Liver (tissue), 10 donors: ENCODE measurements at places on chromosomes 6 and 20.

GRCh38 chr6:108518714-108519576 is 41.8 kb upstream of the FOXO3 start:
- H3K27me3 ChIP-seq, result no peaks in the 10 kb centered on the region
- H3K4me3 ChIP-seq, result no peak overlapping the region
- no peak overlapping the region for H3K27ac ChIP-seq

- no peaks in the 10 kb centered on the region for H3K27me3 ChIP-seq
- H3K4me3 ChIP-seq, result no peak overlapping the region
- no peak for DNase-seq
- no peaks in the 10 kb centered on the region for H3K36me3 ChIP-seq
Measured at GRCh38 chr6:1003394-1004160, 308.3 kb upstream of the FOXQ1 start.

DNA sequence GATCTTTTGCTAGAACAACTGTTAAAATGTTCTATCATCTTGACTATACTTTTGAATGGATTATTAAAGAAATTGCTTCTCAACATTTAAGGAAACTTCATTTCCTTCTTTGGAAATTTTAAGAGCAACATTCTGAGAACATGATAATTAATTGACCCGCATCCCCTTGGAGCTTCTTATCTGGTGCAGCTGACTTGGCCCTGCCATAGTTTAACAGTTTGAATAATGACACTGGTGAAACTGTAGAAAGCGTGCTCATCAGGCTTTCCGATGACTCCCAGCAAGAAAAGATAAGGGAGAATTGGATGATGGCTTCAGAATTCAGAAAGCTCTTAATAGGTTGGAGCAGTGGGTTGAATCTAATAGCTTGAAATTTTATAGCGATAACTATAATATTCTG is 38.1 kb downstream of the SNX9 start:
- peaks cover 8% of the 10 kb centered on the region for H3K4me1 ChIP-seq
- H3K27ac ChIP-seq, result no peak overlapping the region
- no peak for DNase-seq
- no peak overlapping the region for H3K4me3 ChIP-seq
- H3K27me3 ChIP-seq, result no peaks in the 10 kb centered on the region
- H3K36me3 ChIP-seq, result no peaks in the 10 kb centered on the region

DNA sequence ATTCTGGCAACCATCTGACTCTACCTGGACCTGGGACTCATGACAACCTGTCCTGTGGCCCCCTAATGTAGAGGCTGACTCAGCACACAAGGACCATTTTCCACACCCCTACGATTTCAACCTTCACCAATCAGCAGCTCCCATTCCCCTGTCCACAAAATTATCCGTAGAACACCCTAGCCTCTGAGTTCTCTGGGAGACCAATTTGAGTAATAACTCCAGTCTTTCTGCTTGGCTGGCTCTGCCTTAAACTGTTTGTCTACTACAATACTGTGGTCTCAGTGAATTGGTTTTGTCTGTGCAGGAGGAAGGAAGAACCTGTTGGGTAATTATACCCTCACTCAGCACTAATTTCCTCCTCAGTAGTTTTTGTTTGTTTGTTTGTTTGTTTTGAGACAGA is 99.3 kb upstream of the MRPS10 start:
- H3K4me3 ChIP-seq, result no peak overlapping the region
- DNase-seq, result no peak
- no peak overlapping the region for H3K27ac ChIP-seq
- no peaks in the 10 kb centered on the region for H3K27me3 ChIP-seq

- H3K4me1 ChIP-seq, result no peaks in the 10 kb centered on the region
- no peak overlapping the region for H3K27ac ChIP-seq
- DNase-seq, result no peak
- no peak overlapping the region for H3K4me3 ChIP-seq
- no peaks in the 10 kb centered on the region for H3K27me3 ChIP-seq
Measured at GRCh38 chr20:18019068-18019467, 38.6 kb downstream of the OVOL2 start.

DNA sequence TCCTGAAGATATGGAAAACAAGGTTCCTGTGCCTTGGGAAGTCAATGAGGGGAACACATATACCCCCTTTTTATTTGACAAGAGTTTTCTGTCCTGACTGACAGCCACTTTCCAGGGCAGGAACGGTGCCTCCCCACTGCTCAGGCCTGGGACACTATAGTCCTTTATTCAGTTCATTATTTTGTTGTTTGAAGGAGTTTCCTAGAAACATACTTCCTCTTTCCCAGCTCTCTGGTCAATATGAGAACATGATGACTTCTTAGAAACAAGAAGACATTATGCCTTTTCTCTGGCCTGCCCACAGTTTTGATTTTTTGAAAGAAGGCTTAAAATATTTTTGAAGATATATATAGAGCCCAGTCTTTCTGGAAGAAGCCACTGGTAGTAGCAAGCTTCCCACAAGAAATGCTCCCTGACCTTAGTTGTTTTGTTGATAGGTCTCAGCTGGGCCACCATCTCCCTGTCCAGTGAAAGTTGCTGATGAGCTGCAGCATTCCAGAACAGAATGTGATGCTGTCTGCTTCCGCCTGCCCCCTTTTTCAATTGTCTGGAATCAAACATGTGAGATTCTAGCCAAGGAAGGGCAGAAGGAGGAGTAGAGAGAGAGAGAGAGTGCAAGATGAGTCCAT is 350.0 kb upstream of the PRND start:
- no peak overlapping the region for H3K4me3 ChIP-seq
- no peak overlapping the region for H3K27ac ChIP-seq
- no peaks in the 10 kb centered on the region for H3K4me1 ChIP-seq

GRCh38 chr20:40711079-40711478 is 22.0 kb upstream of the MAFB start:
- no peaks in the 10 kb centered on the region for H3K4me1 ChIP-seq
- DNase-seq, result no peak
- no peak overlapping the region for H3K27ac ChIP-seq
- no peaks in the 10 kb centered on the region for H3K27me3 ChIP-seq
- H3K36me3 ChIP-seq, result no peaks in the 10 kb centered on the region

DNA sequence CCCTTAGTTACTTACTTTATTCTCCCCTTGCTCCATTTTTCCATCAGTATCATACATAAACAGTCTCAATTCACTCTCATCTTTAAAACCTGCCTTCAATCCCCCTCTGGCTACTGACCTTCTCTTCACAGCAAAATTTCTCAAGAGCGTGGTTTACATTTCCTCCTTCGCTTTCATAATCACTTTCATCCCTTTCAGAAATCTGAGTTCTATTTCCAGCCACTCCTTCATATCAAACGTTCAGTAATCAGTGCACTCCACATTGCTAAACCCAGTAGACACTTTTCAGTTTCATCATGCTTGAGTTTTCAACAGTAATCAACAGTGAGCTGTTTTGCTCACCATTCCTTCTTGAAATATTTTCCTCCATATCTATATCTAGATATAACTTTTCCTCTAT is 176.7 kb upstream of the HSF2 start:
- H3K27ac ChIP-seq, result no peak overlapping the region
- peaks cover 3% of the 10 kb centered on the region for H3K27me3 ChIP-seq
- no peak for DNase-seq
- no peaks in the 10 kb centered on the region for H3K36me3 ChIP-seq
- no peaks in the 10 kb centered on the region for H3K4me1 ChIP-seq

GRCh38 chr20:51666126-51666525 is 102.1 kb downstream of the ATP9A start:
- no peaks in the 10 kb centered on the region for H3K27me3 ChIP-seq
- no peak for DNase-seq
- no peak overlapping the region for H3K27ac ChIP-seq
- H3K4me3 ChIP-seq, result no peak overlapping the region
- peaks cover 3% of the 10 kb centered on the region for H3K36me3 ChIP-seq
- no peaks in the 10 kb centered on the region for H3K4me1 ChIP-seq

DNA sequence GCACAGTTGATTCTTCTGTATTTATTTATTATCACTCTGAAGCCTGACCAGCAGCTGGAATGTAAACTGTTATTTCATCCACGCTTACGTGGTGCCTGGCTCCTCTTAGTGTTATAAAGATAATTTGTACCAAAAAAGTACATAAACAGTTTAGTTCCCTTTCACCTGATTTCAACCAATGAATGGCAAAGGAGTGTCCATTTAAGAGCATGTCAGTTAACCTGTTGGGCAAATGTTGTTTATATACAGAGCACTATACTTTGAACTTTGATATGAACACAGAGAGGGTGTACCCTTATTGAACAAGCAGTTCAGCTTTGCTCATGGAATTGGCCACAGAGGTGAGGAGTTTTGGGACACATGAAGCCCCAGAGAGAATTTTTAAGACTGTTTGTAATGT is 7.2 kb upstream of the CTCFL start:
- H3K36me3 ChIP-seq, result no peaks in the 10 kb centered on the region
- H3K4me3 ChIP-seq, result no peak overlapping the region
- no peak for DNase-seq

DNA sequence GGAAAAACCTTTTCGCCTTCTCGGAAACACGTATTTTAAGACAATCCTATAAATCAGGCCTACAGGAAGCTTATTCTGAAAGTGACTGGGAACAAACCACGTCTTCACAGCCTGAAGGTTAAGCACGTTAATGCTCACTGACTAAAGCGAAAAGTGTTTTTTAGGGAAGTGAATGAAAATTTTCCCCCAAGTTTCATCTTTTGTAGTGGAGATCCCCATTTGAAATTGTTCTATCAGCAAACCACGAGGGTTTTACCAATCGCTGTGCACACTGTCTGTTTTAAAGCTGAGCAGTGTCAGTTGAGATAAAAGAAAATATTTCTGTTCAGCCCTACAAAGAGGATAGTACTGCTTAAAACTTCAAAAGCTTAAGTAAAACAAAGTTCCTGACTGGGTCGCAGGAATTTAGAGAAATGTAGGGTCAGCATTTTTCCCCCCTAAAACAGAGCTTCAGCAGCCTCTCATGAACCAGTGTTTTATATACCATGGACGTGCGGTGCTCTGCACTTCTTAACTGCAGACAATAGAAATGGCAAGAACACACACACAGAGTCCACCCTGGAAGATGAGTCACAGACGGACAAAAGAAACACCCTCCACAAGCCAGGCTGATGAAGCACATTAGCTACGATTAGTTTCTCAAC is 34.9 kb downstream of the SLC22A23 start:
- H3K27me3 ChIP-seq, result no peaks in the 10 kb centered on the region
- H3K4me1 ChIP-seq, result peaks cover 11% of the 10 kb centered on the region
- H3K27ac ChIP-seq, result no peak overlapping the region
- no peaks in the 10 kb centered on the region for H3K36me3 ChIP-seq

GRCh38 chr6:148440877-148441453 is 98.3 kb downstream of the SASH1 start:
- no peaks in the 10 kb centered on the region for H3K4me1 ChIP-seq
- no peaks in the 10 kb centered on the region for H3K36me3 ChIP-seq
- no peak overlapping the region for H3K27ac ChIP-seq

GRCh38 chr6:27811451-27811772 is 100.8 kb downstream of the OR2B2 start:
- no peaks in the 10 kb centered on the region for H3K36me3 ChIP-seq
- H3K27me3 ChIP-seq, result no peaks in the 10 kb centered on the region
- no peak overlapping the region for H3K4me3 ChIP-seq
- no peak for DNase-seq

DNA sequence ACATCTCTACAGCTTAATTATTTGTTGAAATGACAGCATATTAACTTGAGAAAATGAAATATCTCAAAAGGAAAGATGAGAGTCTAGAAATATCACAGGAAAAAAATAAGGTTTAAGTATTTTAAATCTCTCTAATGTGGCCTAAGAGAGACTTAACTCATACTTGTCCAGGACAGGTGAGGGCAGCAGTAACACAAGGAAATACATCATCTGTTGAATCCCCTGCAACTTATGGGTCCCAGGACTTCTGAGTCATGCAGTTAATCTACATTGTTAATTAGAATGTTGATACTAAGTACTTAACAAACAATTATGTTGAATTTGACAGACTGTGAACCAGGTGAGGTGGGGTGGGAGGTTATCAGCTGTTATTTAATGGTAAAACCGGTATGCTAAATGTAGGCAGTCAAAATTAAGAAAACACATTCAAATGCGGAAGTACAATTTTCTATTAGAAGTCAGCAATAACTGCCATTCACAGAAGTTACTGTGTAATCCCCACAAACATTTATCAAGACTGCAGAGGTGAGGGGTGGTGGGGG is 87.9 kb downstream of the CEP57L1 start:
- no peaks in the 10 kb centered on the region for H3K27me3 ChIP-seq
- H3K36me3 ChIP-seq, result no peaks in the 10 kb centered on the region
- no peak overlapping the region for H3K27ac ChIP-seq
- DNase-seq, result no peak

- no peak for DNase-seq
- H3K27ac ChIP-seq, result no peak overlapping the region
- H3K36me3 ChIP-seq, result peaks cover 2% of the 10 kb centered on the region
- H3K27me3 ChIP-seq, result no peaks in the 10 kb centered on the region
- peaks cover 3% of the 10 kb centered on the region for H3K4me1 ChIP-seq
- no peak overlapping the region for H3K4me3 ChIP-seq
Measured at GRCh38 chr6:20575704-20576451, 41.6 kb downstream of the CDKAL1 start.

GRCh38 chr6:154384191-154384590 is 27.6 kb upstream of the IPCEF1 start:
- H3K36me3 ChIP-seq, result no peaks in the 10 kb centered on the region
- no peaks in the 10 kb centered on the region for H3K27me3 ChIP-seq
- no peaks in the 10 kb centered on the region for H3K4me1 ChIP-seq
- no peak overlapping the region for H3K27ac ChIP-seq
- H3K4me3 ChIP-seq, result no peak overlapping the region

- no peak overlapping the region for H3K4me3 ChIP-seq
- H3K27ac ChIP-seq, result no peak overlapping the region
- no peak for DNase-seq
- H3K36me3 ChIP-seq, result no peaks in the 10 kb centered on the region
Measured at GRCh38 chr20:33594743-33595142, 67.4 kb upstream of the C20orf144 start.

DNA sequence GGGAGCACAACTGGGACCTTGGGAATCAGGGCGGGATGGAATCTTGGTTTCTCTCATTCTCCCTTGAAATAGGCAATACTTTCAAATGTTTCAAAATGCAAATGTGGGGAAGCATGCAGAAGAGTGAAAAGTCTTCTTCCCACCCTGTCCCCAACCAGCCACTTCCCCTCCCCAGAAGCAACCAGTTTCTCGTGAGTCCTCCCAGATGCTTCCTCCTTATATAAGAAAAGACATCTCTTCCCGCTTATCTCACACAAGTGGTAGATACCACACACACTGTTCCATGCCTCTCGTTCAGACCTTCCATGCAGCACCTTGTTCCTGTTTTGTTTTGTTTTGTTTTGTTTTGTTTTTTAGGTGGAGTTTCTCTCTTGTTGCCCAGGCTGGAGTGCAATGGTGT is 25.1 kb downstream of the HCK start:
- no peak for DNase-seq
- no peak overlapping the region for H3K4me3 ChIP-seq
- H3K36me3 ChIP-seq, result no peaks in the 10 kb centered on the region
- H3K27me3 ChIP-seq, result no peaks in the 10 kb centered on the region

- peaks cover 4% of the 10 kb centered on the region for H3K4me1 ChIP-seq
- H3K36me3 ChIP-seq, result no peaks in the 10 kb centered on the region
- H3K4me3 ChIP-seq, result no peak overlapping the region
- no peak for DNase-seq
- H3K27me3 ChIP-seq, result no peaks in the 10 kb centered on the region
- H3K27ac ChIP-seq, result no peak overlapping the region
Measured at GRCh38 chr6:36248980-36249379, 20.9 kb upstream of the PNPLA1 start.
